ENCODE measurements at places on chromosomes 2 and 18.

GRCh38 chr2:95372845-95373244, 29.7 kb upstream of the FAHD2A start:
- DNase-seq: no peak

DNA sequence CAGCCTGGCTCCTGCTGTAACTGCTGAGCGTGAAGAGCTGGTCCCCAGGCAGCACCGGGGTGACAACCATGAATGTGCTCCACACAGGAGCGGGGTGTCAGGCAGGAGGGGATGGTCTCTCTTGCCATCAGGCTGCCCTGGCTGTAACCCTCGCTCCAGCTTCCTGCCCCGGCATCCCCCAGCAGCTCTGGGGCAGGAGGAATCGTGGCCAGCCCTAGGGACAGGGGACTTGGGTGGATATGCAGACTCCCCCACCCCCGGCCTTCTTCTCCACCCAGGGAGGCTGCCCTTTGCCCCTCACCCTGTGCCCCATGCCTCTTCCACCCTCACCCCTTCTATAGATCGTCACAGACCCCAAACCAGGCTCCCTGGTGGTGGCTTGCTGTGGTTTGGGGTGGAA, 69.4 kb upstream of the SMAD7 start:
- no peak for DNase-seq

DNA sequence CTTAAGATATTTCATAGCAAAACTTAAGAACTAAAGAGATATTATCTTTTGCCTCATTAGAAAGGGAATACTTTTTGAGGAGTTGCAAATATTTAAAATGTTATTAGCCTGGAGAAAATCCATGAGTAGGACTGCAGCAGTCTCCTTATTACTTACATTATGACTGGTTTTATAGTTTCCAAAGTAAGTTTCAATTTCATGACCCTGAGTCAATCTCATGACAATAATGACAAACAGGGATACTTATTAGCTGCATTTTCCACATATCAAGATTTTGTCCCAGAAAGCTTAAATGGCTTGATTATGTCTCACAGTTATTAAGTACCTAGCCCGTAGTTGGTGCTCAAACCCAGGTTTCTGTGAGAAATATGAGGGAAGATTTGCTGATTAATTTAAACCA, 150.8 kb upstream of the ZEB2 start:
- no peak for DNase-seq

- DNase-seq: no peak
Measured at GRCh38 chr2:99772591-99773331, 282.9 kb upstream of the REV1 start.

All from retina (tissue), 1 donor.